ENCODE measurements at places on chromosomes 7 and 10. TPM values are rescaled to one million over a fixed set of nuclear protein-coding genes. Genes with fewer than 3 reads are reported as not detected.

Gene PTPRE
- 20.5 TPM for total RNA-seq

Gene AZGP1
- not detected for total RNA-seq

Gene BICC1
- 0.07 TPM for total RNA-seq

Gene CLDN4
- total RNA-seq = not detected

Gene ZNF735
- not detected for total RNA-seq
